ENCODE measurements at places on chromosomes 7 and 10. TPM values are rescaled to one million over a fixed set of nuclear protein-coding genes. Genes with fewer than 3 reads are reported as not detected.

The TMEM236 gene
- 0.11 TPM for total RNA-seq

The FMC1 gene
- total RNA-seq = 9.5 TPM

The INA gene
- total RNA-seq = not detected

The RNF148 gene
- not detected for total RNA-seq

The PPP2R2D gene
- 26.2 TPM for total RNA-seq

The ELN gene
- total RNA-seq = 974 TPM

GRCh38 chr10:70912556-70912955 is 24.2 kb upstream of the PCBD1 start:
- DNase-seq = no peak

DNA sequence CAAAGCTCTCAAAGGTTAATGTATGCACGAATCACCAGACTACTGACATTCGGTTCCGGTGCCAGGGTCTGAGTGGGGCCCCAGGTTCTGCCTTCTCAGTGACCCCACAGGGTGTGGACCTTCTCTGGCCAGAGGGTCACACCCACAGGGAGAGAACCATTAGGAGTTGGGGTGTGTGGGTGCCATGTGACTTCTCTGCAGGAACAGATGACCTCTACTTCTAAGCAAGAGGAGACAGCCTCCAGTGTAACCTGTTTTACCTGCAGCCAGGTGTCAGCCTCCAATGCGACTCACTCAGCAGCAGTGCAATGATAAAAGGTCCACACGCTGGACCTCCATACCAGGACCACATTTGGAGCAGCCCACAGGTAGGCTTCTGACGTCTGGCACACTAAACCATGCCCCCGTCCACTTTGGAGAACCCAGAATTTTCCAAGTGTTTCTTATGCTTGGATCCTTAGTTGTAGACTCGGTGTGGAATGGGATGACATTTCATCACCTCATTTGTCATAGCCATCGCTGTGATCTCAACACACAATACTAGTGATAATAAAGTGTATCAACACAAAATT is 16.2 kb upstream of the INSIG1 start:
- no peak for DNase-seq

- no peak for DNase-seq
These were observed 93.8 kb downstream of the ITGB8 start for GRCh38 chr7:20424500-20424899.

DNA sequence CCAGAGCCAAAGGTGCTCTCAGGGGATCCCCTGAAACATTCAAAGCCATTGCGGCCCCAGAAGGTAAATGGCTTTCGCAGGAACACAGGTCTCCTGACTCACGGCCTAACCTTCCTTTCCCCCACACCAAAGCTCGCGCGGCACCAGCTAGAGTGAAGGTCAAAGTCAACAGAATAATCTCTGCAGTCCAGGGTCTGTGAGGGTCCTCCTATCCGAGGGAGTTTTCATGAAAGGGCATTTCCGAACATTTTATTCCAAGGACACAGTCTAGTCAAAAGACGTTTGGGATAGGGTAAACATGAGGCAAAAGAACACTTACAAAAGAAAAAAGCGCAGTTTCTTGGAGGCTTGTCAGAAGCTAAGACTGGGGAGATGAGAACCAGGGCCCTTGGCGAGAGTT is 559 bp upstream of the STEAP2 start:
- peak; percentile 43 for DNase-seq

Measured in GM23248 (cell line).